Kidney glomerular epithelial cell (primary cell): ENCODE measurements at places on chromosomes 3 and 15.

DNA sequence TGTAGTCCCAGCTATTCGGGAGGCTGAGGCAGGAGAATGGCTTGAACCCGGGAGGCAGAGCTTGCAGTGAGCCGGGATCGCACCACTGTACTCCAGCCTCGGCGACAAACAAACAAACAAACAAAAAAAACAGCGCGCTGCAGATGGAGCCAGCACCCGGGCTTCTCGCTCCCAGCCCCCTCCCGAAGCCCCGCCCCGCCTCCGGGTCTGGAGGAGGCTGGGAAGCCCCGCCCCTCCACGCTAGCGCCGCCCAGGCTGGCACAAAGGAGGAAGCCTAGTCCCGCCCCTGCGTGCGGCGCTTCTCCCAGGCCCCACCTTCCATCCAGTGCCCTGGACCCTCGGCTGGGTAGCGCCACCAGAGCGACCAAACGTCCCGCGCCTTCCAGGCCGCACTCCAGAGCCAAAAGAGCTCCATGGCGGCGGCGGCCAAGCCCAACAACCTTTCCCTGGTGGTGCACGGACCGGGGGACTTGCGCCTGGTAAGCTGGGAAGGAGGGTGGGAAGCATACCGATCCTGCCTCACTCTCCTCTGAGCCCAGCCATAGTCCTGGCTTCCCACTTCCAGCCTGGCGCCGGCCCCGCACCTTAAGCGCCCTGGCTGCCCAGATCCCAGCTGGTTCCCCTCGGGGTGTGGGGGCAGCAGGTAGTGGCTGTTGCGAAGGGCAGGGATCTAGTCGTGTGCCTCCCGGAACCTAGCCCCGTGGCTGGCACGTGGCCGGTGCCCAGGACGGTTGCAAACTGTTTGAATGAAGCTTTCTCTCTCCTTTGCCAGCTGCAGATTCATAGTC, at the start of gene SORD:
TSS of gene SORD (plus strand) at position 325 of the 788 bp plus-strand sequence. CDS start at position 414, 89 bp downstream.
- peak; percentile 73 for DNase-seq

- no peak for DNase-seq
Observed at GRCh38 chr3:141266797-141267555, 35.4 kb downstream of the PXYLP1 start.

GRCh38 chr15:91530279-91530678, 323.2 kb upstream of the SLCO3A1 start:
- no peak for DNase-seq

GRCh38 chr3:119786409-119786808, 4.5 kb downstream of the NR1I2 start:
- no peak for DNase-seq

DNA sequence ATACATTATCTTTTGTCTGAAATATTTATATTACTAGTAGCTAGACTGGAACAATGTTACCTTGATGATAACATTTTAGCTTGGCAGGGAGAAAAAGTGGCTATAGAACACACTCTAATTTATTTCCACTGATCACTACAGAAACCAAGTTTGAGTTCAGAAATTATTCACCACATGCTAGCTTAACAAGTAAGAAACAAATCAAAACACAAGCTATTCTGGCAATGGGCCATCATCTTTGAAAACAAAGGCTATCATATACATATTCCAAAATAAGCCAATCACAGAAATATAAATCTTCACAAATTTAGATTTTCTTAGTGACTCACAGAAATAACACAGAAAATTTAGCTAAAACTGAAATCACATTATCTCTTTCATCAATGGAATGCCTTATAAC, 17.1 kb downstream of the AQR start:
- DNase-seq = no peak

DNA sequence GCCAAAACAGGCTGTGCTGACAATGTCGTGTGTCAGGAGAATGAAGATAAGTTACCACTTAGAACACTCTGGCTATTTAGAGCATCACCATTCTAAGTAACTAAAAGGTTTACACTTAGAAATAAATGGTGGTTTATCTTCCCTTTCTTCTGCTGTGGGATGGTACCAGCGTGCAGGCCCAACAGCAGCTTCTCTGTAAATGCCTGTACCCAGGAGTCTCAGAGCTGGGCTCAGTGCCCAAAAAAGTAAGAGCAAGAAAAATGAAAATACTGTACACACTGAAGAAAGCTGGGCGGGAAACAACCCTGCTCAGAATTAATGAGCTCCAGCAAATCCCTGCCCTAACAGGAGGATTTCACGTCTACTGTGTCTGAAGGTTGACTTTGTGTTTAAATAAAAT, 206.5 kb downstream of the MFSD1 start:
- DNase-seq = no peak

GRCh38 chr15:47333734-47334133, 383.6 kb upstream of the SEMA6D start:
- no peak for DNase-seq

DNA sequence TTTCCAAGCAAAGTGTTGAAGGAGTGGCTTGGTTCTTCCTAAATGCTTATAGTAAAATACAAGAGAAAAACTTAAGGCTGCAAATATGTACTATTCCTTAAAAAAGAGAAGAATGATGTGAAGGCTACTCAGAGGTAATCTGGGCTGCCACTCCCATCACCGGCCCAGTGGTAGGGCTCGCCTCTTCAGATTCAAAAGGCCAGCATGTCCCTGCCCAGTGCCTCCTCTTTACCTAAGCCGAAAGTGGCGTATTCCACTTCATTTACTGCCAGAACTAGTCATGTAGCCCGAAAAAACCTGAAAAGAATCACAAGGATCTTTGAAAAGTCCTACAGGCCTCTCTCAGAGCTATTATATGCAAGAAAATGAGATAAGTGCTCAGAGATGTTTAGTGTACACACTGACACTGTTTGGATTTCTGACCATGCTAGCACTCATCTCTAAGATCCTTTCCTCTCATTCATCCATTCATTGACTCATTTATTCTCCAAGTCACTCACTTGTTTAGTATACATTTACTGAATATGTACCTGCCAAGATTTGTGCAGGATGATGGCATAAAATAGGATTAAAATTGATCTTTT, 373.3 kb upstream of the THBS1 start:
- no peak for DNase-seq
